Mammary epithelial cell (primary cell): ENCODE measurements at places on chromosomes 5 and 9.

- no peak for DNase-seq
Measured at GRCh38 chr5:90326995-90327394, 82.6 kb downstream of the CETN3 start.

DNA sequence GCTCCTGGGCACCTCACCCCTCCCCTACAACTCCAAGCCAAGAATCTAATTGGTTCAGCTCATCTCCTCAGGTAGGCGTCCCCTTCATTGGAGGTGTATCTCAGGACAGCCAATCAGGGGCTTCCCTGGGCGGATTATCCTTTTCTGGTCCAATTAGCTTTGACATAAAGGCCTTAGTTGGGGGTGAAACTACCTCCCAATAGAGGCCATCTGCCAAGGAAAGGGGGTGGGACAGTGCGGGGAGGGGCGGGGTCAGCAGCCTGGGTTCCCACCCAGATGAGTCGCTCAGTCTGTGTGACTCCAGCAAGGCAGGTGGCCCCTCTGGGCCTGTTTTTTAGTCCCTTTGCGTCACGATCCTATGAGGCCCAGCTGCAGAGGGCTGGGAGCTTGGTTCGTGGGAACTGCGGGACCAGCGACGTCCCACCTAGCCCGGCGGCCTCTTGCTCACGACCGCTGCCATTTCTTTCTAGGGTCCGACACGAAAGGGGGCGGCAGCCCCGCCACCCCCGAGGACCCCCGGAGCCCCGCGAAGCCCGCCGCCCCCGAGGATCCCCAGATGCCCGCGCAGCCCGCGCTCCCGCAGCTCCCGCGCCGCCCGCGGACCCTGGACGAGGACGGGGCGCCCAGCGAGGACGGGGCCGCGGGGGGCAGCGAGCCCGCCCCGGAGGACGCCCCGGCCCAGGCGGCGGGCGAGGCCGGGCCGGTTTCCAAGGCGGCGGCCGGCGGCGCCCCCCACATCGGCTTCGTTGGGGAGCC, 8.9 kb downstream of the PRRT1B start:
- DNase-seq: no peak

GRCh38 chr5:147821766-147822165, 9.7 kb downstream of the SPINK1 start:
- no peak for DNase-seq

DNA sequence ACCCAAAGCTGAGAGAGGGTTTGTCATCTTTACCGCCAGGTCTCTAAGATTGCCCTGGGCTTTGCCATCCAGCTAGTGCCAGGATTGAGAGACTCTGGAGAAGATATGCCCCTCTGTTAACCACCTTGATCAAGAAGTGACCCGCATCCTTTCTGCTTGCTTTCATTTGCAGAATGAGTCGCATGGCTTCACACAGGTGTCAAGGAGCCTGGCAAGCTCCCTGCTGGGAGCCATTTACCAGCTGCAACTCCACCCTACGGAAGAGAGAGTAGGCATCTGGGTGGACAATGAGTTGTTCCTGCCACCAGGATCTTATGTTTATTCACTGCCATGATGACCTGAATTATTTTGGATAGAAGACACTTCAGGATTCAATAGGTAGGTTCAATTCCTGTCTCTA, 43.0 kb downstream of the HSD17B3 start:
- DNase-seq: no peak

DNA sequence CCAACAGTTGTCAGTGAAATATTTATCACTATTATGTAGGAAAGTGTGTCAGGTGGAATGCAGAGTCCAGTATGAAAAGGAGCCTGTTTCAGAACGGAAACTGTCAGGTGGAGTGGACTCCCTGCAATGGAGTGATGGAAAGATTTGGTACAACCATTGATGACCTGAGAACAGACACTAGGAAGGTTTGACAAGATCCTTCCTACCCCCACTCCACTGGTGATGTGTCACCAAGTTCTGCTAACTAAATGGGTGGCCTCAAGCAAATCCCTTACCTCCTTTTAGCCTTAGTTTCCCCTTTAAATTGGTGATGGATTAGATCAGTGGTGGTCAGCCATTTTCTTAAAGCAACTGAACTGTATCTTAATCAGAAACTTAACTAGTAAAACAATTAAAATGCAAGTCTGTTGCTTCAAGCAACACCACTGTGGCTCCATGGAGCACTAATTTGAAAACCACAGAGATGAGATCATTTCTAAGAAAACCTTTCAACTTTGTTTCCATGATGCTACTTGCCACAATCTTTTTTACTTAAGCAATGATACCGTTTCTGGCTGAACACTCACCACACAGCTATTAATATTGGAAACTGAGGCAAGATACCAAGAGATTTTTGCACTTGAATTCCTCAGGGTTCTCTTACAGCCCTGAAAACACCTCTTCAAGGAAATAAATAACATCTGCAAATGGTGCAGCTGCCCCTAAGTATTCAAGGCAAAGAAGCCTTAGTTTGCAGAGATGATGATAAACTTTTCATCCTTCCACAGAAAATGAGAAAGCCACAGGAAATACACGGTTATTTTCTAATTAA, 140.6 kb downstream of the ERCC6L2 start:
- no peak for DNase-seq
